ENCODE measurements at places on chromosomes 16 and 17.

DNA sequence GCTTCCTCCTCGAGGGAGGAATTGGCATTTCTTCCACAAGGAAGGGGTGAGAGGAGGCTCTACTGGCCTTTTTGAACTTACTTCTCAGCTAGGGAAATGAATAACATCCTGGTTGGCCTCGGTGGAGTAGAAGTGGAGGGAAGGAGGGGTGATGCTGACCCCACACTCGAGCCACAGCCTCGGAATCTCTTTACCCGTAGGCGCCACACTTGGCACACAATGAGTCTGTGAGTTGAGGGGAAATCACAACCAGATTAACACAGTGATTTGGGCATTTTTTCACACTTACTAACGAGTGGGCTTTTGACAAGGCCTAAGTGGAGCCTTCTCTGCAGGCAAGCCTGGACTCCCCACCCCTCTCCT, 47.3 kb upstream of the TBX2 start:
- no peak for DNase-seq

GRCh38 chr16:49292413-49292812, 10.8 kb upstream of the CBLN1 start:
- no peak for DNase-seq

GRCh38 chr16:31467151-31467773, 4.7 kb upstream of the TGFB1I1 start:
- DNase-seq: no peak

- DNase-seq: no peak
Measured at GRCh38 chr17:142102-142661, 4.8 kb downstream of the SCGB1C2 start.

- no peak for DNase-seq
Measured at GRCh38 chr16:58732545-58733247, 1.4 kb downstream of the GOT2 start.

GRCh38 chr17:56724664-56725063, 109.1 kb downstream of the C17orf67 start:
- DNase-seq: no peak

- DNase-seq: no peak
Measured at GRCh38 chr16:55625843-55626242, 29.9 kb upstream of the SLC6A2 start.

- DNase-seq: no peak
Measured at GRCh38 chr16:26710450-26710849, 356.3 kb upstream of the C16orf82 start.

GRCh38 chr17:29566473-29567303, at the start of gene ABHD15:
ABHD15 (minus strand) TSS chr17:29567037; CDS start chr17:29566966, 71 bp downstream.
- no peak for DNase-seq

- no peak for DNase-seq
Measured at GRCh38 chr17:6506679-6507231, 49.6 kb downstream of the PITPNM3 start.

DNA sequence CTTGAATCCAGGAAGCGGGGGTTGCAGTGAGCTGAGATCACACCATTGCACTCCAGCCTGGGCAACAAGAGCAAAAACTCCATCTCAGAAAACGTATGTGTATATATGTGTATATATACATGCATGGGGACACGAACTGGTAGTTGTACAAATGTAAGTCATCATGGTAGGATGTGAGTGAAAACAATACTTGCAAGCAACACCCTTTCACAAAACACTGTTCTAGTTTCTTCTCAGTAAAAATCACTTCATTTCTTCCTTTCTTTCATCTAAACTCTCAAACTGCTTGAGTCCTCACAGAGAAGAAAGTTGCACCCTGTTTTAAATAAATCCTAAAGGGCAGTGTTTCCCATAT, 51.8 kb downstream of the METTL16 start:
- DNase-seq: no peak

GRCh38 chr17:57337390-57337789, 81.1 kb downstream of the MSI2 start:
- DNase-seq: no peak

- DNase-seq: peak; percentile 67
Measured at GRCh38 chr16:54050459-54051210, 236.0 kb downstream of the IRX3 start.

DNA sequence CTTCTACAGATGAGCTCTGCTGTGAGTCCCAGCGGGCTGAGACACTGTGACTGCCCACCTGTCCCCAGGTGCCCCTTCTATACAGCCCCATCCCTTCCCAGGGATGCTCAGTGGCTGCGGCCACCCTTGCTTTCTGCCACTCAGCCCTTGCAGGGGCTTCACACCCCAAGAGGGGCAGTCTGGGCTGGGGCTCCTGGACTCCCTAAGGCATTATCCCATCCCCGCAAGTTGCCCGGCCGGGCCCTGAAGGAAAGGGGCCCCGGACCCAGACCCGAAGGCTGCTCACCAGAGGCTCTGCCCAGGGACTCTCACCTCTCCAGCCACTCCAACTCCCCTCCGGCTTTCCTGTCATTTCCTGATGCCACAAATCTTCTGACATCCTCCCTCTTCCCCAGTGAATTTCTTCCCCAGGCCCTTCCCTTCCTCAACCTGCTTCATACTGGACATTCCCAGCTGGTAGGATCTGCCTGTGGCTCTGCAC, 88.5 kb upstream of the TOB1 start:
- DNase-seq: no peak

GRCh38 chr17:12789481-12790248, at the start of gene ARHGAP44:
ARHGAP44 (plus strand) TSS chr17:12789498; CDS start chr17:12789839, 341 bp downstream.
- DNase-seq: peak; percentile 62

DNA sequence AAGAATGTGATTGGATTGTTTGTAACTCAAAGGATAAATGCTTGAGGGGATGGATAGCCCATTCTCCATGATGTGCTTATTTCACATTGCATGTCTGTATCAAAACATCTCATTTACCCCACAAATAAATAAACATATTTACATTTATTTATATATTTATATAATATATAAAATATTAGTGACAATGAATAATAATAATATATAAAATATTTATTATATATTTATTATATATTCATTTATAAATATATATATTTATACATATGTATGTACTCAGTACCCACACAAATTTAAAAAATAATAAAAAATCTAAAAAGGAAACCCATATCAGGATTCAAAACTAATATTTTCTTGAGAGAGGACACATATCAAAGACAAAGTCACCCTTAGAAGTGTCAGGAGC, 429.9 kb downstream of the KCNJ2 start:
- DNase-seq: no peak

GRCh38 chr17:17561408-17562145, 29.9 kb downstream of the PEMT start:
- DNase-seq: no peak

DNA sequence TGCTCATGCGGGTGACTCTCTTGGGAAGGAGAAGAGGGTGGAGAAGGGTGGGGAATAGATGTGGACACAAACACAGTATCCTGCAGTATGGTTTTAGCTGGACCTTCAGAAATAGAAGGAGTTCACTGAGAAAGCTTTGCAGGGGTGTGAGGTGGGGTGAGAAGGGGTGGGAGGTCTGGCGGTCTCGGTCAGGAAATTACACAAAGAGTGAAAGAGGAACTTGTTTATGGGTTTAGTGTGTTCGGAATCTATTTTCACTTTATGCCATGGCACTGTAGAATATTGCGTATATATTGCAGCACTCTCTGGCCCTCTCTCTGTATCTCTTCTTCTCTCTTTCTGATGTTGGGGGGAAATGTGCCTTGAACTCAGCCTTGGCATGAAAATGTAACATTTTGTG, 148.2 kb upstream of the GOT2 start:
- no peak for DNase-seq

DNA sequence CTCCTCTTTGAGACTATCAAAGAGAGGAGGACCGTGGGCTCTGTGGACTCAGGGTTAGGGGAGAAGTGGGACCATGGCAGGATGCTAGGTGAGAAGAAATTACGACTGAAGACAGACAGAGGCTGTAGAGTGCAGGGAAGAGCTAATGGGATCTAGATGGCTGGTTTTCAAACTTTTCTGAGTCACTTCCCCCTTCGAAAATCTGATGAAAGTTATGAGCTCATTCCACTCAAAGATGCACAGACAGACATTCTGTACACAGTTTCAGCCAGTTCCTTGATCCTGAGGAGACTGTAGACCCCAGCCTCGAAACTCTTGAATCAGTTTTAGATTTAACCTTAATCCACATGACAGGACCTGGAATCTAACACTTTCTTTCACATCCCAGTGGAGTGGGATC, 40.7 kb downstream of the RGS9 start:
- DNase-seq: no peak

DNA sequence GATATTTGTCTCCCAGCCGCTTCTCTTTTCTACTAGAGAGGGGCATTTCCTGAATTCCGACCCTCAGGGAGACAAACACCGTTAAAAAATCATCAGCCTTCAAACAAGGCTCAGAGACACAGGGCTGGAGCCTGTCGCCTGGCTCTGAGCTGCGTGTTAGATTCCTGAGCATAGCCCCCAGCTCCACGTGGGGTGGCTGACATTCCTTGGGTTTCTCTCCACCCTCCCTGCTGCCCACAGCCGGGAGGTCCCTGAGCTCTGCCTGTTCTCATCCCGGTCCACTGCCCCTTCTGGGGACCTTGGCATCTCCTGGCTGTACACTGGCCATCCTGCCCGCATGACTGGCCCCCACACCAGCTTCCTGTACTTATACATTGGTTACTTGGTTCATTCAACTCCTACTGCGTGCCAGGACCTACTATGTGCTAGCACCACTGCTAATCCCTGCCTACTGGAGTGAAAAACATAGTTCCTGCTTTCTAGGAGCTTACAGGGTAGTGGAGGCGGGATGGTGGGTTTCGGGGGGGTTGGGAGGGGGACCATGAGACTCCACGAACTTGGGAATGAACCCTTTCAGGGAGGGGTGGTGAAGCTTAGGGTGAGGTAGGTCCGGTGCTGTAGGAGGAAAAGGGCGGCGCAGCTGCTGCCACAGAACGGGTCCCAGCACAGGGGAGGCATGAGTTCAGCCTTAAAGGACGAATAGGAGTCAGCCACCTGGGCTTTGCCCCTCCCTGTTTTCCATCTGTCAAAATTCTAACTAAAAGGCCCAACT, 52.1 kb upstream of the TMEM132E start:
- DNase-seq: no peak

GRCh38 chr17:7885367-7886226, 3.0 kb upstream of the CHD3 start:
- DNase-seq: peak; percentile 80

- no peak for DNase-seq
Measured at GRCh38 chr16:69012906-69013305, 92.5 kb upstream of the HAS3 start.

DNA sequence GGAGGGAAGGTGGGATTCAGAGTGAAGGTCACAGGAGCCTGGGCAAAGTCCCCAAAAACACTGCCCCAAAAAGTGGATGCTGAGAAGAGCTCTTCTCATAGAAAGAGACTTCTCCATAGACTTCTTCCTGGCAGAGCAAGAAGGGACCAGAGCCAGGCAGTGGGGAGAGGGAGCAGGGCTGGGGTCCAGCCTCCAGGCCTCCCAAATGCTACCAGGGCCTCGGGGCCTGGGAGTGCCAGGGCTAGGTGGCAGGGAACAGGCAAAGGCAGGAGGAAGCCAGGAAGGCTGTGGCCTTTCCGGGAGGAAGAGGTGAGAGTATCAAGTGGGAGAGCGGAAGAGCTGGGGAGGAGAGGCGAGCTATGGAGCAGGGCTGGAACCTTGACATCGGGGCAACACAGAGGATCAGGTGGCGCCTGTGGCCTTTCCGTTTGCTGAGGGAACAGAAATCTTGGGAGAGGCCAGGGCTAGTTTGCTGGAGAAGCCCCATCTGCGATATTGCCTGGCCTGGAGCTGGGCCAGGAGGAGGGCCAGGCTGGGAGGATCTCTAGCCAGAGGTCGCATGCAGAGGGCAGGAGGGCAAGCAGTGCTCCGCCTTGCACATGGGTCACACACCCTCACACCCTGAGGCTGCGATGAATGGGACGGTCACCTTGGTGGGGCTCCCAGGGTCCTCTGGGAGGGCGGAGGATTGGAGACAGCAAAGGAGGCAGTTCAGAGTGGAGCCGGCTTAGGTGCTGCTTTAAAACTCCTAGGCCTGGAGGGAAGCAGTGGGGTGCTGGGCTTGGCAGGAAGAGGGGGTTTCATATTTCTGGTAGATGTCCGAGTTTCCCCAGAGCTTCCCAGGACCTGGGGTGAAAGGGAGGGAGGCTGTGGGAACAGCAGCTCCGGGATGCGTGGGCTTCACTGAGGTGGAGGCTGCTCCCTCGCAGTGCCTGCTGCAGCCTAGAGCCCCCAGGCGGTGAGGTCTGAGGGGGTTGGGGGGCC, 3.4 kb downstream of the SLC16A5 start:
- DNase-seq: no peak

DNA sequence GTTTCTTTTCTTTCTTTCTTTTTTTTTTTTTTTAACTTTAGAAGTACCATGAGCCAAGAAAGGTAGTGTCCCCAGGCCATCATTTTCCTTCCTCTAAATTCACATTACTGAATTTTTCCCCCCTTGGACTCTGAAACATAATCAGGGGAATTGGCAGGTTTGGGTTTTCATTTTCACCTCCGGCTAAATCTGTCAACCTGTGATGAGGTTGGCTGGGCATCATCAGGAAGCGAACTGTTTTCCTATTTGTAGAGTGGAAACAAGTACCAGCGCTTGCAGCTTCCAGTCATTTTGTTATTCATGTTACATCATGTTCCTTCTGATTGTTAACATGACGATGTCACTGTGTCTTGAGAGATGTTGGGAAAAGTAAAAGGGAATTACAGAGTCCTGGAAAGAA, 641.9 kb upstream of the RBFOX1 start:
- DNase-seq: no peak

GRCh38 chr17:79340333-79341221, 266.0 kb downstream of the ENGASE start:
- no peak for DNase-seq

GRCh38 chr17:80026359-80027042, 9.2 kb downstream of the TBC1D16 start:
- DNase-seq: no peak

- peak; percentile 62 for DNase-seq
Measured at GRCh38 chr17:54903375-54903774, 2.7 kb downstream of the TOM1L1 start.
